ENCODE measurements at places on chromosomes 16 and 17. TPM values are rescaled to one million over a fixed set of nuclear protein-coding genes. Genes with fewer than 3 reads are reported as not detected.

DNA sequence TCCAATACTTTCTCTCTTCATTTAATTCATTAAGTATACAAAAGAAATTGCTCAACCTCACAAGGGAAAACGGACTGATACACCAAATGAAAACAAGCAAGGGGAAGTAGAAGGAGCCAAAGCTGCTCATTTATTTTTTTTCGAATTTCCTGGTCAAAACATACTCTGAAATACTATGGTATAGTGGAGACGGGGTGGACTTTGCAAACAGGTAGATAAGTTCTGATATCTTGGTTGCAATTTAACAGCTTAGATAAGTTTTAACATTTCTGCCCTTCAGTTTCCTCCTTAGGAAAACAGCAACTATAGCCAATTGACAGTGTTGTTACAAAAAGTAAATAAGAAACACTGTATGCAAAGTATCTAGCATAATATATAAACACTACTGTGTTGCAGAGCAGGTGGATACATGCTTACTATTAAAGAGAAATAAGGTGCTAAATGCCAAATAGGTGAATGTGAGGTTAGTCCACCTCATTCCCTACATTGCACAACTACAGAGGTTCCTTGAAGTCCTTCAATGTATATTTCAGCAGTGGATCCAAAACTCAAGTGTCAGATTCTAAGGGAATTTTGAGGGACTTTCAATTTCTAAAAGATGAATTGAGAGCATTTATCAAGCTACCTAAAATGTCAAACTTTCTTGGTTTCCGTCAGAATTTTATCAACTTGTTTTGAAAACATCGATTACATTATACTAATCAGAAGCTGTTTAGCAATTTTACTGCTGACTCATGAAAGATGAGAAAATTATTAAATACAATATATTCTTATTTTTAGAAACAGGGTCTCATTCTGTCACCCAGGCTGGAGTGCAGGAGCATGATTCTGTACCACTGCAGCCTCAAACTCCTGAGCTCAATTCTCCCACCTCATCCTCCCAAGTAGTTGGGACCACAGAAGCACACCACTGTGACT, 11.0 kb downstream of the CCDC47 start:
- H3K27me3 ChIP-seq, result no peaks in the 10 kb centered on the region
- no peaks in the 10 kb centered on the region for H3K4me1 ChIP-seq
- H3K36me3 ChIP-seq, result peaks cover 73% of the 10 kb centered on the region
- DNase-seq, result no peak

- peaks cover 22% of the 10 kb centered on the region for H3K36me3 ChIP-seq
- peaks cover 8% of the 10 kb centered on the region for H3K4me1 ChIP-seq
- no peaks in the 10 kb centered on the region for H3K27me3 ChIP-seq
- no peak overlapping the region for H3K4me3 ChIP-seq
- DNase-seq, result peak; percentile 73
These were observed 34.0 kb downstream of the UBE2G1 start for GRCh38 chr17:4332296-4332970.

- no peak overlapping the region for H3K27ac ChIP-seq
- no peaks in the 10 kb centered on the region for H3K4me1 ChIP-seq
- DNase-seq, result no peak
- H3K36me3 ChIP-seq, result no peaks in the 10 kb centered on the region
These were observed 5.0 kb upstream of the KCTD11 start for GRCh38 chr17:7346761-7347614.

DNA sequence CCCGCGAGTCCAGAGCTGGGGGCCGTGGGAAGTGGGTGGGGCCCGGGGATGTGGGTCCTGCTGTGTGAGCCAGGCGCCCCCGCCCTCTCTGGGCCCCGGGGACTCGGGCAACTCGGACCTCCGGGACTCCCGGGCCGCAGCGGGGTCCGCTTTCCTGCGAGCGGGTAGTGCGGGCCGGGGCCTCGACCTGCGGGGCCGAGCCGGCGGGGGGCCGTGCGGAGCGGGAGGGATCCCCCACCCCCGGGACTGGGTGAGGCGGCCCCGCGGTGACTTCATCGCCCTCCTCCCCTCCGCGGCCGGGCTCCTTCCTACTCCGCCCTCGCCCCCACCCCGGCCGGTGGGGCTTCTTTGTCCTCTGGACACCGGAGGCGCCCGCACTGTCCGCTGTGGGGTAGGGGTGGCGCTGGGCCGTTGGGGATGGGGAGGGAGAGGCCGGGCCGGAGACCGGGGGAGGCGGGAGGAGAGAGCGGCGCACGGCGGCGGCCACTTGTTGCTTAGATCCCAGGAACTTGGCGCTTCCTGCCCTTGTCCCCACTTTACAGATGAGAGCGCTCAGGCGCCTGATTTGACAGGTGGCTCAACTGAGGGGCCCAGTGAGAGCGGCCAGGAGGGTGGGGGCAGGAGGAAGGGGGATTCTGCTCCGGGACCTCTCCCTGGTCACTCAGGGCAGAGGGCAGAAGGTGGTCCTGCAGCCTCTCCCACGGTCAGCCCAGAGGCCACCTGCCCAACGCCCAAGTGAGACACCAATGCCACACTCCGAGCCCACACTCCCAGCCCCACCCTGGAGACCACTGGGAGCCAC, 874 bp downstream of the CMTM3 start:
- peak overlapping the region; percentile 87 for H3K4me3 ChIP-seq
- peaks cover 33% of the 10 kb centered on the region for H3K36me3 ChIP-seq
- peak; percentile 83 for DNase-seq
- H3K27ac ChIP-seq, result peak overlapping the region; percentile 38

DNA sequence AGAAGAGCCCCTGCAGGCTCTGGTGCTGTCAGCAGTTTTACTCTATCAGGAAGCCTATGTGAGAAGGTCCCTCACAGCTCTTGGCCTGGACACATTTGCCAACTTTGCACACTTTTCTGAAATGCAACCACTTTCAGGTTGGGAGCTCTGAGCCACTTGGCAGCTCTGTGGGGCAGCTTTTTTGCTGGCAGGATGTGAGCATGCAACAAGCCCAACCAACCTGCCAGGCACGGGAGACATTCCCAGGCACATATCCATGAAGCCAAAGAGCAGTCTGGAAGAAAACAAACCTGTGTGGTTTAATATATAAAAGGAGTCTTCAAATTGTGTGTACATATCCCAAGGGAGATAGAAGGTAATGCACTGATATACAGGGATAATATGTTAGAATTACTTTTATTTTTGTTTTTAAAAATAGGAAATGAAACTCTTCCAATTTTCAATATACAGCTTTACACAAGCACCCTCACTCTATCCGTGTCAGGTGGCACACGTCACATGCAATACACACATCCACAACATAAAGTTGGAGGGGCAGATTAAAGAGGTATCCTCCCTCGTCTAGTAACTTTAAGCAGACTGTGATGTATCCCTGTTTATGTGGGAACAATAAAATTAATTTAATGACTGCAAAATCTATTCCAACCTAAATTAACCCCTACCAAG, 57.4 kb upstream of the COX10 start:
- no peaks in the 10 kb centered on the region for H3K27me3 ChIP-seq
- no peaks in the 10 kb centered on the region for H3K36me3 ChIP-seq
- H3K4me1 ChIP-seq, result no peaks in the 10 kb centered on the region
- H3K4me3 ChIP-seq, result no peak overlapping the region
- H3K27ac ChIP-seq, result no peak overlapping the region

Gene KRT28
- not detected for total RNA-seq

Gene SDR42E1
- total RNA-seq, result not detected

Gene KRT27
- not detected for total RNA-seq
